Fibroblast of skin of right biceps (primary cell): ENCODE measurements at places on chromosomes 3 and 15.

- DNase-seq: no peak
Observed at GRCh38 chr3:50323092-50323600, 601 bp upstream of the HYAL2 start.

DNA sequence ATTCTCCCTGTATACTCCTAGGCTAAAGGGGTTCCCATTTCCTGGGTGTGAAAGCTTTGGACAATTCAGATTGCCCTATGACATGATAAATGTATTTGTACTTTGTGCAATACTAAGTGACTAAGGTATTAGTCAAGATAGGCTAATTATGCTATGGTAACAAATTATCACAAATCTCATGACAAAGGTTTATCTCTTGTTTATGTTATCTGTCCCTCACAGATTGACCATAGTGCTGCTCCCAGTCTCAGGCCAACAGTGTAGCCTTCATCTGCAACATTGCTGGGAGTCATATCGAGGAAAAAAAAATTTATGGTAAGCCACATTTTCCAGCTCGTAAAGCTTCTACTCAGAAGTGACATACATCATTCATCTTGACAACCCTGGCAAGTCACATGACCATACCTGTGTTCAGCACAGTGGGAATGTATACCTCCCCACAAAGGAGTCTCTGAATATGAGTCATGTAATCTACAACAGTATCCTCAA lies 346.2 kb downstream of the IGSF11 start:
- DNase-seq: no peak

GRCh38 chr15:52527911-52528563 lies 643 bp downstream of the MYO5A start:
- peak; percentile 35 for DNase-seq

GRCh38 chr3:182970811-182971418 lies 9.4 kb downstream of the DCUN1D1 start:
- no peak for DNase-seq

- peak; percentile 42 for DNase-seq
Observed at GRCh38 chr15:55799291-55800212, 56.6 kb upstream of the PRTG start.

DNA sequence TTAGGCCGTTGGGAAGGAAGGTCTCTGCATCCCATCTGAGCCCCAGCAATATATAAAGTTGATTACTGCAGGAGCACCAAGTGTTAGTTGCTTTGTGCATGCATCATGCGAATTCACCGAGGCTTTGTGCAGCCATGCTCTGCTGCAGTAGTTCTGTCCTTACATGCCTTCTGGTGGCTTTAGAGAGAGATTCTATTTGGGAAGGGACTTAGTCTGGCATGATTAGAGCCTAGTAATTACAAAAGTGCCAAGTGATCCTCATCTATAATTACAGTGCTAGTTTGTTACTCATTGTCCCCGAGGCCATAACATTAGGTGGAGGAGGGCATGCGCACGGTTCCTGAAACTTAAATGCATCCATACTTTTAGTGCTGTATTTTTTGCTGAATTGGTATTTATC lies 353.6 kb downstream of the CNTN4 start:
- DNase-seq: no peak

DNA sequence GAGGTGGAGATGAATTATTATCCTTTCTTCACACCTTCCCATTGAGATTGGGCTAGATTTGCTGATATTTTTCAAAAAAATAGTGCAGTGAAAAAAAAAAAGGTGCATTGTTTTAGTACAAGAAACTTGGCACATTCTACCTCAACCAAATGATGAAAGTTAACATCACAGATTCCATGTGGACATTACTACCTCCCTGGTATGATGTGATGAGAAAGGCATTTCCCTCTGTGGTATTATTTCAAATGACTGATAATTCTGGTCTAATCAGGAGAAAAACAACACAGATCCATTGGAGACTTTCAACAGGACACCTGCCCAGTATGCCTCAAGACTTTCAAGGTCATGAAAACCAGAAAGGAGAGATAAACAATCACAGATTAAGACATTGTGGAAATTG lies 313.4 kb downstream of the BCHE start:
- peak; percentile 68 for DNase-seq
